Thoracic aorta (tissue), 2 donors: ENCODE measurements at places on chromosomes 6 and 20.

DNA sequence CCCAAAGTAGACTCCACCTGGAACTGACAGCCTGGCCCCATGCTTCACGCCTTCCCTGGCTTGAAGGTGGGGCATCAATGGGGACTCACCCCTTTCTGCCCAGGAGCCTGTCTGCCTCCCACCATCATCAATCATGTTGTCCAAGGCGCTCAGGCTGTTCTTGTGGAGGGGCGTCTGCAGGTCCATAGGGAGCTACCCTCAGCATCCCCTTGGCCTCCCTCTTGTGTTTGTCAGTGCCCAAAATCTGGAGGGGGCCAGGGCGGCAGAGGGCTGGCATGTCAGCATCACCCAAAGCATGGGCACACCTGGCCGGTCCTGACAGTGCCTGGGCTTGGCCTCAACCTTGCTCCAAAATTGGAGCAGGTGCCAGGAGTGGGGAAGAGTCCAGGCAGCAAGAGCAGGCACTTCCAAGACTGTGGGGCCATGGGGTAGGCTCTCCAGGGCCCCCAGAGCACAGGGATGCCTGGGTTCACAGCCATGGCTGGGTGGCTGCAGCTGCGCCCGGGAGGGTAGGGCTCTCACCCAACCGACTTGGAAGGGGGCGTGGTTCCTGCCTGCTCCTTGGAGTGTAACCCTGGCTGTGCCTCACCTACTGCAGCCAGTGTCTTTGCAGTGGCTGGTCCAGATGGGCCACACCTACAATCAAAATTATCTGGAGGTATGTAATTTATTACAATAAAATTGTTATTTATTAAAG lies 903.4 kb downstream of the EYS start:
- DNase-seq = no peak

DNA sequence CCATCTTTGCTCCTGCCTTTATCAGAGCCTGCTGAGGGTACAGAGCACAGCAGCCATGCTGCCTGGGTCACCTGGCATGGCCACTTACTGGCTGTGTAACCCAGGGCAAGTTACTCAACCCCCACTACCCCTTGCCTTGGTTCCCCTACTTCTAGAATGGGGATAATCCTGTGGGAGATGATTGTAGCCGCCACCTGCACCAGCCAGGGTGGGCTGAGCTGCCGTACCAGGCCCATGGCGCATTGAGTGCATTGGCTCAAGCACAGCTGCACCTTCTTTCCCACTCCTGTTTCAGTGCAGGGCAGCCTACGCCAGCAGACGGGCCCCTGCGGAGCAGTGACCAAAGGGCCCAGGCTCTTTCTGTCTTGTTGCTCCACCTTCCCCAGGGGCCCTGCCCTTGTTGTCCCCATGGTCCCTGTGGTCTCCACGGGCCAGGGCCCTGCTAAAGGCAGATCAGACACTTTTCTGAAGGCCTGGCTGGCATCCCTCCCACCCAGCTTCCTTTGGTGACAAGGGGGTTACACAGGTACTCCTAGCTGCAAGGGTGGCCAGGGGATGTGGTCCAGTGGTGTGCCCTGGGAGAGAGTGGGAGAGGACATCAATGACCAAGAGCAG lies 159.4 kb upstream of the MLN start:
- no peak for DNase-seq

DNA sequence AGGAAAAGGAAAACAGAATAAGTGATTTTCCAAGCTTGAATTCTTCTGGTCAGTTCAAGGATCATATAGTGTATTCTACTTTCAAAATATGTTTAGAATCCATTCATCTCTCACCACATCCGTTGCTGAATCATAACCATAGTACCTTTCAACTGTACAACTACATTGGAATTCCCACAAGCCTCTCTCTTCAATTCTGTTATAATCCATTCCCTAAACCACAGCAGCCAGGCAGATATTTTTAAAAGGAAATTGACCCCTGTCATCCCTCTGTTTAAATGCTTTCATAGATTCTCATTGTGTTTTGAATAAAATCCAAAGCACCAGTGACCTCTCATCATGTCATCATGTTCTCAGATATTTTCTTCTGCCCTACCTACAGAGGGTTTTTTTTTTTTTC lies 412.7 kb downstream of the GRIK2 start:
- no peak for DNase-seq

DNA sequence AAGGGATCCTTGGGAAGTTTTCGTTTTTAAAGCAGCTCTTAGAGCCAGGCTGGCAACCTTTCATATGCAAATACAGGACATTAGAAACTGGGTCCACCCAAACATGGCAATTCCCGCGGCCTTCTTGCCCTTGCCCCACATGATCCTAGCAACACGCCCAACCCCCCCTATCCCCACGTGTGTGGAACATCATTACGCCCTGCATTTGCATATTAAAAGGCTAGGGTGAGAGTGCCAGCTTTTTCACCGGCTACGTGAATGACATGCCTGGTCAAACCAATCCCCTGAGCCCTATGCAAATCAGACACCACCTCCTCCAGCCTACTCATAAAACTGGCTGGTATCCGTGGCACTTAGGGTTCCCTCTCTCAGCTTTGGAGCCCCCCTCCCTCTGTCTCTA lies 88.1 kb downstream of the TNFRSF21 start:
- DNase-seq = no peak

DNA sequence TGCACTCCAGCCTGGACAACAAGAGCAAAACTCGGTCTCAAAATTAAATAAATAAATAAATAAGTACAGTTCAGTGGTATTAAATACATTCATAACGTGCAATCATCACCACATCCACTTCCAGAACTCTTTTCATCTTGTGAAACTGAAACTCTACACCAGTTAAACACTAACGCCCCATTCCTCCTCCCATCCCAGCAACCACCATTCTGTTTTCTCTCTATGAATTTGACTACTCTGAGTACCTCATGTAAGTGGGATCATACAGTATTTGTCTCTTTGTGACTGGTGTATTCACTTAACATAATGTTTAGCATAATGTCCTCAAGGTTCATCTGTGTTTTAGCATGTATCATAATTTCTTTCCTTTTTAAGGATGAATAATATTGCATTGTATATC lies 29.1 kb upstream of the SCML4 start:
- no peak for DNase-seq

- DNase-seq = no peak
Measured at GRCh38 chr6:47308552-47309290, 984 bp downstream of the TNFRSF21 start.

GRCh38 chr6:1267790-1268762 lies 43.8 kb upstream of the FOXQ1 start:
- no peak for DNase-seq
